Testis (tissue), 5 donors: ENCODE measurements at places on chromosomes 12 and 14. TPM values are rescaled to one million over a fixed set of nuclear protein-coding genes. Genes with fewer than 3 reads are reported as not detected.

- DNase-seq: no peak
Observed at GRCh38 chr12:126163984-126164383, 1098.7 kb downstream of the AACS start.

The EXOC3L4 gene
- 2.4 TPM for total RNA-seq

DNA sequence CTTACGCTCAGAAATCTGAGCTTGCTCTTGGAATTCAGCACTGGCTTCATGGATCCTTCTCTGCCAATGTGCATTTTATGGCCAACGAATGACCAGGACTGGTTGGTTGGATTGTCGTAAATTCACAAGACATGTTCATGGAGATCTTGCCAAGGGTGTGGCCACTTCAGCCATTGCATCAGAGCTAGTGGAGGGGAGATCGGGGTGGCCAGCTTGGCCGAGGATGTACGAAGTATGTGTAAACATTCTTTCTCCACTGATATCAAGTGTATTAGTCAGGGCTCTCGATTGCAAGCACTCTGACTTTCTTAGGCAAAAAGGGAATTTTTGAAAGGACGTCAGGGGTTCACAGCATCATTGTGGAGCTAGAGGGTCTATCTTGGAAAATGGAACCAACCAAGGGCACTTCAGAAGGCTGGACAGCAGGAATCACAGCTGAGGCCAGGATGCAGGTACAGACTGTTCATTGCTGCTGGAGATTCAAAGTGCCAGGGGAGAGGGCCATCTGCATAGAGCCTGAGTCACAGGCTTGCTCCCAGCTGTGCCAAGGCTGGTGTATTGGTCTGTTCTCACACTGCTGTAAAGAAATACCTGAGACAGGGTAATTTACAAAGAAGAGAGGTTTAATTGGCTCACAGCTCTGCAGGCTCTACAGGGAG, 32.9 kb upstream of the ADGRD1 start:
- DNase-seq: peak; percentile 60

- DNase-seq: no peak
Observed at GRCh38 chr14:23577710-23578392, 739 bp downstream of the JPH4 start.

The DNAI7 gene
- 21.0 TPM for total RNA-seq

DNA sequence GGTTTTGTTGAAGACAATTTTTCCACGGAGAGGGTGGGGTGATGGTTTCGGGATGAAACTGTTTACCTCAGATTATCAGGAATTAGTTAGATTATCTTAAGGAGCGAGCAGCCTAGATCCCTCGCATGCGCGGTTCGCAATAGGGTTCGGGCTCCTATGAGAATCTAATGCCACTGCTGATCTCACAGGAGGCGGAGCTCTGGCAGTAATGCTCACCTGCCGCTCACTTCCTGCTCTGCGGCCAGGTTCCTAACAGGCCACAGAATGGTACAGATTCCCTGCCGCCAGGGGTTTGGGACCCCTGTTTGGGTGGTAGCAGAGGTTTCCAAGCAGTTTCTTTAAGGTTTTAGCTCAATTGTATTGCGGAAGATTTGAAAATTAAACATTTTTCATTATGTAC, 439.8 kb upstream of the OR4E1 start:
- DNase-seq: no peak

GRCh38 chr14:56580221-56580711, 668 bp downstream of the TMEM260 start:
- DNase-seq: no peak

The SLCO1A2 gene
- 2.7 TPM for total RNA-seq

DNA sequence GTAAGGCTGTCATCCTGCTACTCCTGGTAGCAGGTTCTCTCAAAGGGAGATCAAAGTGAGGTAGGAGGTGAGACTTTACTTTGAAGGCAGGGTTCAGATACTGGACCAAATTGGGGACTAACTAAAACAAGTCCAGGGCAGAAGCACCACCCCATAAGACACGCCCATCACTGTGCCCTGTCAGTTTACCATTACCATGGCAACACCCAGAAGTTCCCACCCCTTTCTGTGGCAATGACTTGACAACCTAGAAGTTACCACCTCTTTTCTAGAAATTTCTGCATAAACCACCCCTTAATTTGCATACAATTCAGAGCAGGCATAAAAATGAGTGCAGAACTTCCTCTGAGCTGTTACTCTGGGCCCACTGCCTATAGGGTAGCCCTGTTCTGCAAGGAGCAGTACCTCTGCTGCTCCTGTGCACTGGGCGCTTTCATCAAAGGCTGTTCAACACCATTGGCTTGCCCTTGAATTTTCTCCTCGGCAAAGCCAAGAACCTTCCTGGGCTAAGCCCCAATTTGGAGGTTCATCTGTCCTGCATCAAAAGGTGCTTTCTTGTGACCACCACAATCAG, 64.8 kb upstream of the MAX start:
- no peak for DNase-seq

The NELL2 gene
- total RNA-seq: 10.6 TPM

DNA sequence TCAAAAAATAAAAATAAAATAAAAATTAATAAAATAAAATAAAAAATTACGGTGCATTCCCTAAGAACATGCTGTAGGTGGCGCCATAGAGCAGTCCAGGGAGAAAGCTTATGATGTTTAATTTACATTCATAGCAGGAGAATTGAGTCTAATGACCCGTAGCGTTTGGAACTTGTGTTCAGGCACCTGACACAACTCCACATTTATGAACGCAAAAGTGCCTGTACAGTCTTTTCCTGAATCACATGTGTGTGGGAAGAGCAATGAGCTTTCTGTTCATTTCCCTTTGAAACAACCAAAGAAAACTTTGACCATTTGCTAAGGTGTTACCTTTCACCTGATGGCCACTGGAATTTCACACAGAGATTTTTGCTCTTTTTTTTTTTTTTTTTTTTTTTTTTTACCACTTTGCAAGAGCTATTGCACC, 60.6 kb upstream of the KCNA1 start:
- DNase-seq: peak; percentile 20

DNA sequence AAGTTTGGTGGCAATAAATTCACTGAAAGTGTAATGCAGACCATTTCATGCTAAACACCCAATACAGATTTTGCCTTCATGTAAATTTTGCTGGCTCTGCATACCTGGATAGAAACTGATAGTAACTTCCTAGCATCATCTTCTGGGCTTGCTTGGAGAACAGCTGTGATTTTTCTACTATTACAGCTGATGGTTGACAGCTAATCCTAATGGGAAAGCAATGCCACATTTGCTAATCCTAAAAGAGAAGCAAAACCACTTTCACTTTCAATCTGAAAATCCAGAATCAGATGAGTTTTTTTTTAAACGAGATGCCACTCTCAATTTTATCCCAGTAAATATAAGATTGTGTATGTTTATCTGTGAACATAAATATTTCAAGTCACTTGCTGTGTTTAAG, 1035.9 kb downstream of the TRHDE start:
- DNase-seq: no peak

The GPR135 gene
- total RNA-seq: 33.1 TPM

GRCh38 chr12:26854031-26854390, 21.0 kb upstream of the ITPR2 start:
- DNase-seq: no peak

GRCh38 chr14:60344751-60345150, 95.7 kb downstream of the PPM1A start:
- DNase-seq: no peak

GRCh38 chr12:62438098-62438692, 28.4 kb upstream of the MON2 start:
- DNase-seq: peak; percentile 65

GRCh38 chr12:132492522-132492921, 2.6 kb downstream of the FBRSL1 start:
- DNase-seq: no peak

The ZNF10 gene
- total RNA-seq: 38.3 TPM

The TAS2R50 gene
- total RNA-seq: 2.8 TPM

The KRT73 gene
- total RNA-seq: not detected

DNA sequence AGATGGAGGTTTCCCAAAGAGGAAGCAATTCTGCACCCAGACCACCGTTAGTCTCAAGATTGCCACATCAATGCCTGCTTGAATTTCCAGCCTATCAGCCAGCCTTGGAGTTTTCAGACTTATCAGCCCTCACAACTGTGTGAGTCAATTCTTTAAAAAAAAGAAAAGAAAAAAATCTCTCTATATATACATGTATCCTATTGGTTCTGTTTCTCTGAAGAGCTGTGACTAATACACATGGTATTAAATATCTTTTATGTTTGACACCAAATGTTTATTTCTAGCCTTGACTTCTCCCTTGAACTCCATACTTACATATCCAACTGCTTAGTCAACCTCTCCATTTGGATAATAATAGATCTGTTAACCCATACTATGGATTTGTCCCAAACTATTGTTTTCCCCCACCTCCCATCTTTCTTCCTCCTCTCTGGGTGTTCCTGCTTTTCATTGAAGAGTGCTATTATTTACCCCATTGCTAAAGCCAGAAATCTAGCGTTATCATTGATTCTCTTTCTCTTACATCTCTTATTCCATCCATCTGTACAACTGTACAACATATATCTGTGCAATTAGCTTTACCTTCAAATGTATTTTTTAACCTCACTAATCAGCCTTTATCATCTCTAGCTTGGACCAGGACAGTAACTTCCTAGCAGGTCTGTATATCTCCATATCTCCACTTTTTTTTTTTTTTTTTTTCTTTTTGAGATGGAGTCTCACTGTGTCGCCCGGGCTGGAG, 22.7 kb upstream of the EID3 start:
- DNase-seq: no peak

The GLIPR1L1 gene
- 1.9 TPM for total RNA-seq

DNA sequence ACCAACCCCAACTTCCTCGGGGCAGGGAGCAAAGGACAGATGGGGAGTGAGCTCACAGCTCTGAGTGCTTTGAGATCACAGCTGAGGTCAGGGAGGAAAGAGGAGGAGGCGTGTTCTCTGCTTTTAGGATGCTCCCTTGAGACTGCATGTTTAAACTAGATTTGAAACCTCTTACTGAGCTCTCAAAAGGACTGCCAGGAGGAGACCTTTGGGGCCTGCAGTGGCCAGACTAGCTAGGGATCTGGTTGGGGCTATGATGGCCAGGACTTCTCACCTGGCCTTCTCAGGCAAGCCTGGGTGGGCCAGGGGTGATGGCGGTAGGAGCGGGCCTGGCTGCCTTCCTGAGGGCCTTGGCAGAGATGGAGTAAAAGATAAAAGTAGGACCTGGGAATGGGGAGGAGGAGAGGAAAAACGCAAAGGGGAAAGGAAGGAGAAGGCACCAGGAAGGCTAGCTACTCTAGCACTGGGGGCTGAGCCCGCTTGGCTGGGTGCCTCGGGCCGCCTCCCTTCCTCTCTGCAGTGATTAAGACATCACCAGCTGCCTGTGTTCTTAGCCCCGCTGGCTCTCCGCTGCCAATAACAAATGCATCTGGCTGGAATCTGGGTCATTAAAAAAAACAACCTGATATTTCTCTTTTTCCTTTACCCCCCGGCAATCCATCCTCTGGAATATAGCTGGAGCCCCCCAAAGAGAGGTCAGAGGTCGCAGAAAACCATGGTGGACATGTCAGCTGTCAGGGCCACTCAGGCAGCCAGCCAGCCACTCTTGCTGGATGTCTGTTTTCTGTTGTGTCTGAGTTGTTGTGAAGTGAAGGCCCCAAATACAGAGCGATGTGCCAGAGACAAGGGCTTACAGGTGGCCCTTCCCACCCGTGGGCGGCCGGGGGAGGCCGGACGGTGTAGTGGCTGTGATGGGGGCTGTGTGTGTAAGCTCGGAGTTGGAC, 141.3 kb downstream of the TSPAN9 start:
- peak; percentile 87 for DNase-seq

- no peak for DNase-seq
Observed at GRCh38 chr14:96987086-96987474, 189.9 kb downstream of the VRK1 start.

The MIP gene
- total RNA-seq: 0.63 TPM

- DNase-seq: peak; percentile 22
Observed at GRCh38 chr12:23950210-23950774, 822 bp upstream of the SOX5 start.

GRCh38 chr12:58443981-58444371, 476.3 kb downstream of the LRIG3 start:
- no peak for DNase-seq

DNA sequence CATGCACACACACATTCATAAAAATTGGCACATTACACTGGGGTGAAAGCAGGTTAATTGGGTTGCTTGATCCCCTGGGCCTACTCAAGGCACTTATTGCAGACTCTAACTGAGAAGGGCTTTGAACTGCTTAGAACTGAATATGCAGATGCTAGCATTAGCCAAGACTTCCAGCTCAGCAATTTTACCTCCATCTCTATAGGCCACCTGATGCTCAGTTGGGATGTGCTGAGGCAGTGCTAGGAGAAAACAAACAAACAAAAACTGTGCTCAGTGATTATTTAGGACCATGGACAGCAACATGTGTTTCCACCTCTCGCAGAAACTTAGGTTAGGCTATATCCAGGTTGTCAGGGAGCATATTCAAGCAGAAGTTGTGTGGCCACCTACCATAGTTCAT, 124.8 kb upstream of the WSCD2 start:
- no peak for DNase-seq

DNA sequence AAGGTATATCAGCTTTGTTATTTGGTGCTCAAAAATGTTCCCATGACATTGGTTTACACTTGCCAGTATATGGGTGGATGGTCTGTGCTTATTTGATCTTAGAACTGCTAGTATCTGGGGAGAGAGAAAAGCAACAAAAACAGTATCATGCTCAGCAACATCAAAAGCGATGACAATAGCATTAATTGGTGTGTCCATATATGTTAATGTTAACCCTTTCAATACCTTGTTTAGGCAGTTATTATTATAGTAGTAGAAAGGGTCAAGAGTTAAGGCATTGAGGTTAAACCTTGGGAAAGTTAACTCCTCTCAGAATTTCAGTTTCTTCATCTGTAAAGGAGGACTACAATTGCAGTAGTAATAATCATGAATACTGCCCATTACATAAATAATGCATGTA, 37.4 kb upstream of the SLC38A2 start:
- DNase-seq: no peak

DNA sequence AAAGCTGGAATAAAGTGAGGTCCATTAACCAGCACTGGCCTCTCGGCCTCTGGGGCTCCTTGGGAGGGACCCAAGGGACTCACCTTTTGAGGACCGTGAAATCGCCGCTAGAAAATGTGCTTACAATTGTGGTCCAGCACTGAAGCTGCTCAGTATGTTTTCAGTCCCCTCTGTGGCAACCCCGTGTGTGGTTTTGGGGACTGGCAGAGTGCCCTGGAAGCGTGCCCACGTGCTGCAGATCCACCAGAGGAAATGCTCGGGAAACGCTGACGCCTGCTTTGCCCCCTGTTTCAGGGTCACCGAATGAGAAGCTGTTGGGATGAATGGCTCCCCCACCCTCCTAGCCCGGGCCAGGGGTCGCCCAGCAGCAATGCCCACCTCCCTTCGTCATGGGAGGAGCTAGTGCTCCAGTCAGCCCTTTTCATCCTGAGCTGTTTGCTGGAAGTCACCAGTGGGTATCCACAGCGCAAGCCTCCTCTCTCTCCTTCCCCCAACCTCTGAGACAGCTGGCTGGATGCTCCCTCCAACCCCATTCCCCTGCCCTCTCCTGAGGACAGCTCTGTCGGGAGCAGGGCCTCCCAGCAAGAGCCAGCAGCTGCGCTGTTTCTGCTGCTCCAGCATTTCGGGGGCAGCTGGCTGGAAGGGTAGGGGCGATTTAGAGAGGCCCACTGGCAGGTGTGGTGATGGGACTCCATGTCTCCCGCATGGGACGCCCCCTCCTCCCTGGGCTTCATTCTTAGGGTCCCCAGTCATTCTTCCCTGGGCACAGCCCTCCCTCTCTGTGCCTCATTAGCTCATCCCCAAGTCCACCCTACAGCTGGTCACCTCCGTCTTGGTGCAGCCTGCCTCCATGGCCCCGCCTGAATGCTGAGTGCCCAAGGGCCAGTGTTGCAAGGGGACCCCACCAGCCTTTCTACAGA, 33.2 kb upstream of the PPP1R13B start:
- peak; percentile 68 for DNase-seq
